Activated CD8-positive, alpha-beta memory T cell treated with anti-CD3 and anti-CD28 coated beads, Interleukin-2, amount 50 U/mL, for 4 hours (primary cell): ENCODE measurements at places on chromosomes 5 and 9.

- DNase-seq, result no peak
Observed at GRCh38 chr9:77183581-77183980, 6.2 kb downstream of the VPS13A start.

GRCh38 chr5:14958188-14958587 is 86.6 kb upstream of the ANKH start:
- DNase-seq, result no peak

- DNase-seq, result no peak
Observed at GRCh38 chr5:118956727-118957126, 31.6 kb downstream of the DTWD2 start.

DNA sequence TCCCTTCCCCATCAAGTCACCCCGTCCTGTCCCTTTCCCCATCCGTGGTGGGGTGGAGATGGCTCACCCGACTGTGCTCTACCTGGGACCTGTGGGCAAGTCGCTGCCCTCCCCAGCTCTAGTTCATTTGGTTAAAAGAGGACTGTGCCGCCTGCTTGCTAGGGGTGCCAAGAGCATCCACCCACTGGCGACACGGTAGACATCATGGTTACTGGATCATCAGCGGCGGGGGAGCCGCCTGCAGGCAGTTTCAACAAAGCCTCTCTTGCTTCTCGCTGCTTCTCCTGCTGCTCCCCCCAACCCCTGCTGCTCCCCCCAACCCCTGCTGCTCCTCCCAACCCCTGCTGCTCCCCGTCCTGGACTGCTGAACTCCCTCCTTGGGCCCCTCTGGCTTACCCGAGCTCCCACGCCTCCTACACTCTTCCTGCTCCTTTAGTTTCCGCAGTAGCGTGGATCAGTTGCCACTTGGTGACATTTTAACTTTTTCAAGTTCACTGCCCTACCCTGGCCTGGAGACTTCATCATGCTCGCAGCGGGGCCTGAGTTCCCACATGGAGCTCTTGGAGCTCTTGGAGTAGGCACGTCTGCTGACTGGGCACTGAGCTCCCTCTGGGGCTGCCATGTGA is 22.0 kb upstream of the SCGB3A1 start:
- no peak for DNase-seq

GRCh38 chr5:3027185-3027865 is 275.8 kb upstream of the IRX2 start:
- DNase-seq, result no peak

- DNase-seq, result no peak
Observed at GRCh38 chr9:95204710-95205109, 112.8 kb downstream of the FANCC start.
